ENCODE measurements at places on chromosomes 7 and 10. TPM values are rescaled to one million over a fixed set of nuclear protein-coding genes. Genes with fewer than 3 reads are reported as not detected.

- no peak overlapping the region for H3K27ac ChIP-seq
- no peak overlapping the region for H3K4me3 ChIP-seq
- H3K27me3 ChIP-seq: no peaks in the 10 kb centered on the region
- peaks cover 12% of the 10 kb centered on the region for H3K4me1 ChIP-seq
- no peak for DNase-seq
Observed at GRCh38 chr7:99004781-99005500, 126.6 kb downstream of the TRRAP start.

GRID2IP gene
- 0.14 TPM for total RNA-seq

DNA sequence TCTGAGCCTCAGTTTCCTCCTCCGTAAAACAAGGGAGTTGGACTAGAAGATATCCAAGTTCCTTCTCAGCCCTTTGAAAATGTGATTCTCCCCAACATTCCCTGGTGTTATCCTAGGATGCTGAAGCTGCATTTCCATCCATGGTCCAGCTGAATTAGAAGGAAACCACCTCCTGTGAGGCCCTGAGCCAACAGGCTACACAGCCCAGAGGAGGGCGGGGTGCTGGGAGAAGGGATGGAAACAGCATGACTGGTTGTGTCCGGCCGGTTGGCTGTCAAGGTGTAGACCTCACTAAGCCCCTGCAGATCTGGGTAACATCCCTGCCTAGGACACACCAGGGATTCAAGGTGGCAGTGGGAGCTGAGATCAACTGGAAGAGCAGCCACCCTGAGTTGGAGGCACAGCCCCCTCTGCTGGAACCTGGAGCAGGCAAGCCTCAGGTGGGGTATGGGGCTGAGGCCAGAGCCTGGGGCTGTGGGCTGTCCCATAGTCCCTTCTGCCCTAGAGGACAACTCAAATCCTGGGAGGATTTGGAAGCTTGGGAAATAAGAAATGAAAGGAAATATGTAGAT is 72.0 kb downstream of the PAX2 start:
- no peak overlapping the region for H3K27ac ChIP-seq
- no peaks in the 10 kb centered on the region for H3K4me1 ChIP-seq
- peaks cover 78% of the 10 kb centered on the region for H3K27me3 ChIP-seq
- no peak overlapping the region for H3K4me3 ChIP-seq

GRCh38 chr7:97305589-97305988 is 188.1 kb downstream of the SDHAF3 start:
- H3K27ac ChIP-seq: no peak overlapping the region
- H3K27me3 ChIP-seq: no peaks in the 10 kb centered on the region
- H3K4me1 ChIP-seq: no peaks in the 10 kb centered on the region
- DNase-seq: no peak
- H3K4me3 ChIP-seq: no peak overlapping the region

DNA sequence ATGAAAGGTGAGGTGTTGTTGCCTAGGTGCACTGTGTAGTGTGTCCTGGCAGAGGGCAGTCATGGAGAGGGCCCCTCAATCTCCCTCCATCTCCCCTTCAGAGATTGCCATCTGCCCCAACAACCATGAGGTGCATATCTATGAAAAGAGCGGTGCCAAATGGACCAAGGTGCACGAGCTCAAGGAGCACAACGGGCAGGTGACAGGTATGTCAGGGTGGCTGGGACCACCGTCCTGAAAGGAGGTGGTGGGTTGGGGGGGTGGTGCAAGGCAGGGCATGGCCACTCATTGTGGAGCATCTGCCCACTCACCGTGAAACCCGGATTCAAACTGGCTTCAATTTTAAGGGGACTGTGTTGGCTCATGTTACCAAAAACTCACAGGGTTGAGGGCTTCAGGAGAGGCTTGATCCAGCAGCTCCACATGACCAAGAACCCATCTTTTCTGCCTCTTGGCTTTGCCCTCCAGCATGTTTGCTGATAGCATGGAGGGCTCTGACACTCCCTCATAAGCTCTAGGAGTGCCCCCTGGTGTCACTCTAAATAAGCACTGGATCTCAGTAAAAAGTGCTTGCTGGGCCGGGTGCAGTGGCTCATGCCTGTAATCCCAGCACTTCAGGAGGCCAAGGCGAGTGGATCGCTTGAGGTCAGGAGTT is 12.2 kb downstream of the ARPC1B start:
- H3K4me1 ChIP-seq: peaks cover 29% of the 10 kb centered on the region
- peak overlapping the region; percentile 43 for H3K27ac ChIP-seq
- H3K4me3 ChIP-seq: no peak overlapping the region
- H3K36me3 ChIP-seq: peaks cover 42% of the 10 kb centered on the region
- H3K27me3 ChIP-seq: no peaks in the 10 kb centered on the region

DNA sequence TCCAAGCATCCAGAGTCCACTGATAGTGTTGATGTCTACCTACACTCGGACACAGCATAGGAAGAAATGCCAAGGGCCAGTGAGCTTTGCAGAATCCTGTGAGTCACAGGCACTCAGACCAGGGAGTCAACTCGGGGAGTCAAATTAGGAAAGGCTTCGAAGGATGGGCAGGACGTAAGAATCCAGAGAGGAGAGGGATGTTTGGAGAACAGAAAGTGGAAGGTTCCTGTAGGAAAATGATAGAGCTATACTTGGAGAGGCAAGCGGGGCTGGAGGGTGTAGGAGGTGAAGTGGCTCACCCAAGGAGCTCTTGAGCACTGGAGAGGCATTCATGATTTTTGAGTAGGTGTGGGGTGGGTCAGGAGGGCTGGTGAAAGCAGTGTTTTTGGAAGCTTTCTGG is 3.0 kb downstream of the ZYX start:
- H3K4me1 ChIP-seq: peaks cover 13% of the 10 kb centered on the region
- H3K27me3 ChIP-seq: no peaks in the 10 kb centered on the region
- H3K4me3 ChIP-seq: no peak overlapping the region
- H3K36me3 ChIP-seq: peaks cover 9% of the 10 kb centered on the region
- H3K27ac ChIP-seq: no peak overlapping the region

DNA sequence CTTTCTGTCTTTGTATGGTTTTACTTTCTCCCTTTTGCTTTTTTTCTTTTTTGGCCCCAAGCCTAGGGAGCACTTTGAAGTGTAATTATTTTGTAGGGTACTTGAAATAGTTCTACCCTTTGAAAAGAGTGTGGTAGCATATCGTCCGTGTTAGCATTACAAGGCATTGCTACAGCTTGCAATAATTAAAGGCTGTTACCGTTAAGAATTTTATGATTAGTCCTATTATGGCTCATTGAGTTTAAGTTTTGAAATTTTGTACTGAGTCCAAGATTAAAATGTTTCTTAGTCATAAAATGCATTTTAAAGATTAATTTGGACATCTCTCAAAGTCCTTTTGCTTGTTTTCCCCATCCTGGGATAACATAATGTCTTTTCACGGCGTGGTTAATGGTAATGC is 490.0 kb upstream of the LRRN3 start:
- no peak overlapping the region for H3K27ac ChIP-seq
- DNase-seq: no peak
- no peaks in the 10 kb centered on the region for H3K36me3 ChIP-seq
- no peaks in the 10 kb centered on the region for H3K4me1 ChIP-seq
- H3K4me3 ChIP-seq: no peak overlapping the region
- no peaks in the 10 kb centered on the region for H3K27me3 ChIP-seq

DNA sequence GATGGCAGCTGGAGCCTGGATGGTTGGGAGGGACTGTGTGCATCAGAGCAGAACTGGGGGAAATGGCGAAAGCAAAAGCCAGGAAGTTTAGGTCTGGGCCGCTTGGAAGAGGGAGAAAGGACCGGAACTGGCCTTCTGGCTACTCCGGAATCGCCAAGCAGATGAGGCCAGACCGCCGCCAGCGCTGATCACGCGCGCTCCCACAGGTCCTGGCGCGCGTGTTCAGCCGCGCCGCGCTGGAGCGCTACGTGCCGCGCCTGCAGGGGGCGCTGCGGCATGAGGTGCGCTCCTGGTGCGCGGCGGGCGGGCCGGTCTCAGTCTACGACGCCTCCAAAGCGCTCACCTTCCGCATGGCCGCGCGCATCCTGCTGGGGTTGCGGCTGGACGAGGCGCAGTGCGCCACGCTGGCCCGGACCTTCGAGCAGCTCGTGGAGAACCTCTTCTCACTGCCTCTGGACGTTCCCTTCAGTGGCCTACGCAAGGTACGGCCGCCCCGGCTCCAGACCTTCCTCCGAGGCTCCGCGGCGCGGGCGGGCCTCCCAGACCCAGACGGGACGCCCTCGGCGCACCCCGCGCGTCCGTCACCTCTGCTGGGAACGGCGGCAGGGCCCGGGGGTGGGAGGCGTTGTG is 2.0 kb downstream of the CYP26C1 start:
- H3K36me3 ChIP-seq: peaks cover 1% of the 10 kb centered on the region
- H3K4me3 ChIP-seq: peak overlapping the region; percentile 64
- H3K27me3 ChIP-seq: peaks cover 58% of the 10 kb centered on the region

DNA sequence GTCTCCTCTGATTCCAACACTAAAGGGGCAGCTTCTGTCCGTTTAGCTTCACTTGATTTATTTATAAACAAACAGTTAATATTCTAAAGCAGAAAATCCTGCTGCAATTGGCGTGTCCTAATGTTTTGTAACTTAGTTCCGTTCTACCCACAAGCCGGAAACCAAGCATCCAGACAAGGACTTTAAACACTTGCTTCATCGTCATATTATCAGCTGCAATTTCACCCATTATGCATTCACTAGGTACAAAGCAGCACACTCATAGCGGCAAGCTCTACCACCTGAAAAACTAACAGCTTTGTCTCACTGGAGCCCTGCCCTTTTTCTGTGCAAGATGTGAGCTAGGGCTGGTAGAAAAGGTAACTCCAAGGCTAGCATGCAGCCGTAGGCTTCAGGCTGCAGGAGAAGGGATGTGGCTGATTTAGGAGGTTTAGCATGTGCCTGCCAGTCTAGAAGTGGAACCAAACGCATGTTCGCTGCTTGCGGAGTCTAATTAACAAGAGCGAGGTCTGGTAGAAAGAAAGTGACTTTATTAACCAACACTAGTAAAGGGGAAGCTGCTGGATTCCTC is 43.7 kb upstream of the BPGM start:
- no peak for DNase-seq
- peaks cover 55% of the 10 kb centered on the region for H3K27me3 ChIP-seq
- peaks cover 10% of the 10 kb centered on the region for H3K4me1 ChIP-seq
- H3K36me3 ChIP-seq: no peaks in the 10 kb centered on the region
- H3K27ac ChIP-seq: no peak overlapping the region
- H3K4me3 ChIP-seq: no peak overlapping the region

DNA sequence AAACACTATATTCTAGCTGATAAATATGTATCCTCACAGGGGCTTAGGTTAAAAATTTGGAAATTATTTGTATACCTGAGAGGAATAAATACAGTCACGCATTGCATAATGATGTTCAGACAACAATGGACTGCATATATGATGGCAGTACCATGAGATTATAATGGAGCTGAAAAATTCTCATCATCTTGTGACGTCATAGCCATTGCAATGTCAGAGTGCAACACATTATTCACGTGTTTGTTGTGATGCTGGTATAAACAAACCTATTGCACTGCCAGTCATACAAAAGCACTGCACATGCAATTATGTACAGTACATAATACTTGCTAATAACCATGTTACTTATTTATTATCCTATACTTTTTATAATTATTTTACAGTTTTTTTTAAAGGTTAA is 31.4 kb downstream of the STEAP1B start:
- no peaks in the 10 kb centered on the region for H3K4me1 ChIP-seq
- peaks cover 18% of the 10 kb centered on the region for H3K27me3 ChIP-seq
- no peak overlapping the region for H3K27ac ChIP-seq
- H3K36me3 ChIP-seq: no peaks in the 10 kb centered on the region
- no peak for DNase-seq
- no peak overlapping the region for H3K4me3 ChIP-seq
